ENCODE measurements at places on chromosomes 6 and 20.

DNA sequence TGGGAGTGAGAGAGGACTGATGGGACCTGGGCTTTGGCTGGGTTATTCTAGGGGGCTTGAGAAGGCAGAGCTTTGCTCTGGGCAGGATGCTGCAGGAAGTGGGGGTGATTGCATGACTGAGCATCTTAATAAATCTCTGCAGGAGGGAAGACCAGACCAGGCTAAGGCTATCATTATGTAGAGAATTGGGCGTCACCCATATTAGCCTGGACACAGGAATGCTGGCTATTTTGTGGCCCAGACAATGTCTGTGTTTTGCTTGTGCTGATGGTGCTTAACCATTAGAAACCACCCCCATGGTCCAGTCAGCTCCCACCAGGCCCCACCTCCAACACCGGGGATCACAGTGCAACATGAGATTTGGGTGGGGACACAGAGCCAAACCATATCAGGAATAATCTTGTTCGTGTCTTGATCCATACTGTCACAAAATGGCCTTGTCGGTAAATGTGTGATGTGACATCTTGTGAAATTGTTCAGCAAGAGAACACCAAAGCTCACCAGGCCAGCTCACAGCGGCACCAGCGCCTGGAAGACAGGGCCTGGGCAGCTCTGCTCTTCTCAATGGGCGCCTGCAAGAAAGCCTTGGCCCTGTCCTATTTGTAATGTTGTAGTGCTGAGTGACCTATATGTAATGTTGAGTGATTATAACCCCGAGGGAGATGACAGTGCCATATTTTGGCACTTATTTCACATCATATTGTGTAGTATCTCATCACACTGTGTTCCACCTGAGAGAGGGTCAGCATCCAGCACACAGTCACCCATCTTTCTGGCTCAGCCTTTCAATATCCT, 211.8 kb downstream of the QKI start:
- DNase-seq: no peak

GRCh38 chr6:135820340-135820739, 31.2 kb upstream of the PDE7B start:
- DNase-seq: no peak

DNA sequence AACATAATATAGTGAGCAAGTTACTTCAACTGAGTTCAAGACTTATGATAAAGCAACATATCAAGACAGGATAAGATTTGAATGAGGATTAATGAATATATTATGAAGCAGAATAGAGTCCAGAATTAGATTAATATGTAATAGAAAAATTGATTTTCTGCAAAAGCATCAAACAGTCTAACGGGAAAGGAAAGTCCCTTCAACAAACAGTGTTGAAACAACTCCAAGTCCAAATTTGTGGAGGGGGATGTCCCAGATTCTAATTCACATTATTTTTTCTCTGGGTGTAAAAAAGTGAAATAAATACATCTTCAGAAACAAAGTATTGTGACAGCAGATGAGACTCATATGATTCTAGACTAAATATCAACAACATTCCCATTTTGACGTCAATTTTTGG, 289.7 kb downstream of the C6orf118 start:
- DNase-seq: no peak

GRCh38 chr6:83636800-83637199, 72.1 kb downstream of the SNAP91 start:
- DNase-seq: no peak

DNA sequence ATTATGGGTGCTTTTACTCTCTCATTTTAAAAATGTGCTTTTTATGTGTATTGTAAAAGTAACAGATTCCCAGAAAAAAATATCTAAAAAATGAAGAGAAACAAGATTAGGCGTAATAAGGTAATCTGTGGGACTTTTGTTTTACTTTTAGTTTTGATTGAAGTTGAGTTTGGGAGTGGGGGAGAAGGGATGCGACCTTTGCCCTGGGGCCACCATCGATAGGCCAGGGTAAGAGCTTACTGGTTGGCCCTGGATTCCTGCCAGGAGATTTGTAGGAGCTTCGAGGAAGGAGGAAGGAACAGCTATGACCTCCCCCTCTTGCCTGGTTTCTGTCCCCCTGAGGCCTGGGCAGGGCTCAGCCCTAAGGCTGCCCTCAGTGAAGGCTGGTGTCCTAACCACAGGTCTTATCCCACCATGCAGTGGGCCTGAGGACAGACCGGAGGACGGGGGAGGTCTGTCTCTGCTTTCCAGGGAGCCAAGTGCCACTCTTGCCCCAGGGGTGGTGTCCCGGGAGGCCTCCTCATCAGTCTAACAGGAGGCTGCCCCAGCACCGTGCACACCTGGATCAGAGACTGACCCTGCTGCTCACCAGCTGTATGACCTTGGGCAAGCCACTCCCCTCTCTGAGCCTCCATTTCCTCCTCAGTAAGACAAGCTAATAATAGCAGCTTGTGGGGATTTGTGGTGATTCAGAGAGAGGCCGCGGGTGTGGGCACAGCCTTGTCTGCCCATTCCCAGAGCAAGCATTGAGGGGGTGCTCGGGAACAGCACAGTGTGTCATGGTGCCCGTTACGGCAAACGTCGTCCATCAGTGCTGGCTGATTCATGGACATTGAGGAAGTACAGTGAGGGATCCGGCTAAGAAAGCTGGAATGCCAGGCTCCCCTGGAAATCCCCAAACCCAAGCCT, 21.2 kb downstream of the TGM2 start:
- DNase-seq: no peak

DNA sequence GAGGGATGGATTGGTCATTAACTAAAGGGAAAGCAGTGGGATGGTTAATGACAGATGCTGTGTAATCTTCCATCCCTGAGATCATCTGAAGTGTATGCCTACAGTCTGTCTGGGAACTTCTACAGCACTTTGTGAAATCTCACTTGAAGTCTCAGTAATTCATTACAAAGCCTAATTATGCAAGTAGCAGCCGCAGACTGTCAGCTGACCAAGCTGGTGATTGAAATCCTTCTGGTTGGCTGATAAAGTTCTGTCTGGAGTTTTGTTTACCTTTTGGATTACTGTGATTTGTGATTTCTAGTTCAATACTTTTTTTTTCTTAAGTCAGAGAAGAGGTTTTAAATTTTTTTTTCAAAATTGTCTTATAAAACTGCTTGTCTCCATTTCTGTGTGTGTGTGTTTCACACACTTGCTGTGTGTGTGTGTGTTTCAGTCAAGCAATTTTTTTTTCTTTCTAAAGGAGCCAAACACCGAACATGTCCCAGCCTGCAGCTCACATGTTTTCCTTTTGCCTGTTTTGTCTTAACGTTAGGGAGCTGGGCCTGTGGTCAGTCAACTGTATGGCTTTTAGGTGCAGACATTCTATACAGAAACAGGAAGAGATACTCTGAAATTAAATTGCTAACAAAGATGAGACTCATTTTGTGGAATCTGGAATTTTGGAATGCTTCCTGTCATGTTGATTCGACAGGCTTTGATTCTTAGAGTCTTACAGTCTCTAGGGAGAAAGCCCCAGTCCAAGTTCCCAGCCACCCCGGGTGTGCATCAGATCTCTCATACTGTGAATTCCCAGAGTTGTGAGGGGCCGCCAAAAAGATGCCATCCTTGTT, 28.5 kb upstream of the ADGRF4 start:
- DNase-seq: no peak

DNA sequence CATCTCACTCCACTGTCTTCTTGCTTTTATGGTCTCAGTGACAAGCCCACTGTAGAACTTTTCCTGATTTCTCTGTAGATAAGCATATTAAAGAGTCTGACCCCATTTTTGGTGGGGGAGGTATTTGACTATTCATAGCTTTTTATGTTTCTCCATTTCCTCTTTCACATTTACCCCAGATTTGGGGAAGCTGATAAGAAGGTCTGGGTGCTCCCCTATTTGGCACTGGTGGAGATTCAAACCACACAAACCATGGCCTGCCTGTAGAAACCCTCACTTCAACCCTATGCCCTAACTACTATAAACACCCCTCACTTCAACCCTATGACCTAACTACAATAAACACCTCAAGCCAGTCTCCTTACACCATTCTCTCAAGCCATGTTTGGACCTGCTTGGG, 196.2 kb upstream of the SYNDIG1 start:
- DNase-seq: no peak

GRCh38 chr6:56642366-56643261, at the start of gene DST:
DST (minus strand) TSS chr6:56642889.
- DNase-seq: no peak

DNA sequence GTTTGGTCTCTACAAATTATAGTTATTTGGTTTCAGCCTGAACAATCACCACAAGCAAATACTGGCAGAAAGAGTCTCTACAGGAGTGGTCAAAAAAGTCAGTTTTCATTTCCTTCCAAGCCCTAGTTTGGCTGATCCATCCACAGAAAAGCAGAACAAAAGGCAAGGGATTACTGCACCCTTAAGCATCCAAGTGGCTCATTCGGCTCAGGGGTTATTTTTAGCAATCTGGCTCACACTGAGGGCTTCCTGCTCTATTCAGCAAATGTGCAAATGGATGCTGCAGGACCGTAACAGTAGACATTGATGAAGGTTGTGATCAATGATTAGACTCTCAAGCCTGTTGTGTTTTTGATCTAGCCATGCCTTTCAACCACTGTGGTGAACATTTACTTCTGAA, 62.2 kb upstream of the FABP7 start:
- DNase-seq: no peak

- no peak for DNase-seq
Observed at GRCh38 chr6:22366214-22366613, 69.4 kb upstream of the PRL start.

DNA sequence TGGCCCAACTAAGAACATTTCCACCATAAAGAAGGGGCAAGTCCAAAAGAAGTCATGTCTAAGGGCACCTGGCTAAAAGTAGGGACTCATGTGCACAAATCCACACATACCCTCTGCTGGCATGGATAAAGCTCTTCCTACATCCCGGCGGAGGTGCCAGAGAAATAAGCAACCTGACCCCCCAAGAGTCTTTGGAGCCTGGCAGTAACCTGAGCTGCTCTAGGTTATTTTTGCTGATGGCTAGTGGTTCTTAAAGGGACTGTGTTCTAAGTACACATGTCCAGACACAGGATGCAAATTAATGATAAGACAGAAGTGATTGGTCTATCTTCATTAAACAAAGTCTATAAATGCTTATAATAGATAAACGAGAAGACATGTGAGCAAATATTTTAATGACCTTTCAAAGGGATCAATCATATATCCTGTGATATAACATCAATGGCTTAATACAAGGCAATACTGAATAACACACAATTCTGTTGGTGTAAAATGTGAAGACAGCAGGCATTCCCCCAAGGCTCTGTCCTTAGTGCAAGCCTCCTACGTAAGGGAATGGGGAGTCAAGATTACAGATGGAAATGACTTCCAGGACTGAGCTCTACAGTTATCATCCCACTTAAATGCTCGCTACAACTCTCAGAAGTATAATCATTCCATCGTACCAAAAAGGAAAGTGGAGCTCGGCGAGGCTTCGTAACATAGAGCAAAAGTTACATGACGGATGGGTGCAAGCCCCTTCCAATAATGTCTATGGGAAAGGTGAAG, 52.5 kb downstream of the HIVEP2 start:
- DNase-seq: no peak

- DNase-seq: no peak
Observed at GRCh38 chr6:78947529-78947928, 80.2 kb downstream of the IRAK1BP1 start.

DNA sequence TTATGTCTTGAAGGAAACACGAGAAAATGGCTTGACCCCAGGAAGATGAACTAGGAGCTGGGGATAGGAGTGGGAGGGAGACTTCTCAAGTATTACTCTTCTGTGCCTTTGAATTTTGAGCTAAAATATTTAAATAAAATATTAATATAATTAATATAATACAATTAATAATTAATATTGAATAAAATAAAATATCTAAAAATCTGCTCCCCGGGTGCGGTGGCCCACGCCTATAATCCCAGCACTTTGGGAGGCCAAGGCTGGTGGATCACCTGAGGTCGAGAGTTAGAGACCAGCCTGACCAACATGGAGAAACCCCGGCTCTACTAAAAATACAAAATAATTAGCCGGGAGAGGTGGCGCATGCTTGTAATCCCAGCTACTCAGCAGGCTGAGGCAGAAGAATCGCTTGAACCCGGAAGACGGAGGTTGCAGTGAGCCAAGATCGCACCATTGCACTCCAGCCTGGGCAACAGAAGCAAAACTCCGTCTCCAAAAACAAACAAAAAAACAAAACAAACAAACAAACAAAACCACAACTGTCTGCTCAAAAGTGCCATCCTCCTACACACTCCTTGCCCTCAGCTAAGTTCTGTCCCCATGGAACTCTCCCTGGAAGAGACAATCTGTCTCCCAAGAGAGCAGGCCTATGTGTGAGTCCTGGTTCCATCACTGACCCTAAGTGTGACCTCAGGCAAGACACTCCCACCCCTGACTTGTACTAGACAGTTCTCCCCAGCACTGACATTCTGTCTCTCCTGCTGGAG, 13.7 kb upstream of the TRIB3 start:
- no peak for DNase-seq

- DNase-seq: no peak
Observed at GRCh38 chr6:34201455-34202107, 35.1 kb upstream of the HMGA1 start.

- DNase-seq: no peak
Observed at GRCh38 chr20:40953416-40953815, 75.2 kb upstream of the TOP1 start.

- DNase-seq: no peak
Observed at GRCh38 chr6:100724222-100724621, 156.9 kb downstream of the ASCC3 start.

- no peak for DNase-seq
Observed at GRCh38 chr20:56587307-56588041, 41.6 kb upstream of the TFAP2C start.

GRCh38 chr6:2434912-2435311, 189.5 kb upstream of the GMDS start:
- no peak for DNase-seq

- DNase-seq: no peak
Observed at GRCh38 chr6:84758486-84758885, 5.9 kb downstream of the TBX18 start.

DNA sequence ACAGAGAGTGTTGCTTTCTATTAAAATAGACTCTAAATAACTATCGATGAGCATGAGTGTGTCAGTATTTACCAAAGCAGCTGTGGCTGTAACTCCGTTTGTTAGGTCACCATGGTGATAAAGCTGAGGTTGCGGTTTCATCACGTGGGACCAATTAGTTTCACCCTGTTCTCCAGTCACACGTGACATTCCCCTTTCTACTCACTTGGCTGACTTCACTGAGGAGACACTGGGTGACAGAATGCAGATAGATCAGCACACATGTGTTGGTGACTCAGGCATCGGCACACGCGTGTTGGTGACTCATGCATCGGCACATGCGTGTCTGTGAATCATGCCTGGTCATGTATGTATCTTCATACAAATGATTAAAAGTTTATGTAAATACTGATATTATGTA, 285.4 kb downstream of the THBS2 start:
- no peak for DNase-seq

DNA sequence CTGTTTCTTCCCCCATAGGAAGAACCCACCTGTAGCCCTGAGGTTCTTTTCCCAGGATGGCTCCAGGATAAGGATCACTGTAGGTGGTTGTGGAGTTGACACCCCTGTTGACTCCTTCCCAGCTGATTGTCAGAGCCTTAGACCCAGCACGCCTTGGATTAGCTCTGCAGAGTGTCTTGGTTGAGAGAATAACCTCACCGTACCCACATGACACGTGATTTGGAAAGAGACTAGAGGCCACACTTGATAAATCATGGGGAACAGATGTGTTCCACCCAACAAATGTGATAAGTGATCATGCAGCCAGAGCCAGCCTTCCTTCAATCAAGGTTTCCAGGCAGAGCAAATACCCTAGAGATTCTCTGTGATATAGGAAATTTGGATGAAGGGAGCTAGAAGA, 12.2 kb downstream of the BTN3A1 start:
- DNase-seq: no peak

GRCh38 chr20:13865791-13866351, 81.0 kb downstream of the NDUFAF5 start:
- no peak for DNase-seq

GRCh38 chr20:9255171-9255570, 186.3 kb downstream of the PLCB4 start:
- DNase-seq: no peak

Measured in activated CD4-positive, CD25-positive, alpha-beta regulatory T cell (primary cell).